ENCODE measurements at places on chromosomes 2 and 18.
A peak's percentile ranks its signal among the peaks of the same experiment; 100 is the strongest.

- DNase-seq, result no peak
These were observed 288.2 kb downstream of the CTNNA2 start for GRCh38 chr2:79801082-79801481.

GRCh38 chr2:176526995-176527901 lies 258.0 kb downstream of the MTX2 start:
- no peak for DNase-seq

- no peak for DNase-seq
These were observed 1.1 kb upstream of the DPP4 start for GRCh38 chr2:162074928-162075688.

DNA sequence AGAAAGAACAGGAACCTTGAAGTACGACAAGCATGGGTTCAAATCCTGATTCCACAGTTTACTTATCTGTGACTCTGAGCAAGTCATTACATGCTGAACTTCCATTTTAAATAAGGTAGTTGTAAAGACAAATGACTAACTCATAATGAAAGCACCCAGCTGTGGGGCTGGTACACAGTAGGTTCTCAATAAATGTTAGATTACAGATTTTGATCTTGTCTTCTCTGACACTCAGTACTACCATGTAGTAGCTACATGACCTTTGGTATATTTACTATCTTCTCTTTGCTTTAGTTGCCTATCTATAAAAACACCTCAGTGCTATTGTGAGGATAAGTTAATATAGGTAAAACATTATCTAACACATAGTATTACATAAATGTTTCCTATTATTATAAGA lies 3.2 kb downstream of the TRAK2 start:
- DNase-seq, result no peak

- DNase-seq, result no peak
These were observed 835.3 kb downstream of the EPHA4 start for GRCh38 chr2:220736778-220737177.

- DNase-seq, result no peak
These were observed 218.7 kb downstream of the ARHGAP15 start for GRCh38 chr2:143347901-143348414.

DNA sequence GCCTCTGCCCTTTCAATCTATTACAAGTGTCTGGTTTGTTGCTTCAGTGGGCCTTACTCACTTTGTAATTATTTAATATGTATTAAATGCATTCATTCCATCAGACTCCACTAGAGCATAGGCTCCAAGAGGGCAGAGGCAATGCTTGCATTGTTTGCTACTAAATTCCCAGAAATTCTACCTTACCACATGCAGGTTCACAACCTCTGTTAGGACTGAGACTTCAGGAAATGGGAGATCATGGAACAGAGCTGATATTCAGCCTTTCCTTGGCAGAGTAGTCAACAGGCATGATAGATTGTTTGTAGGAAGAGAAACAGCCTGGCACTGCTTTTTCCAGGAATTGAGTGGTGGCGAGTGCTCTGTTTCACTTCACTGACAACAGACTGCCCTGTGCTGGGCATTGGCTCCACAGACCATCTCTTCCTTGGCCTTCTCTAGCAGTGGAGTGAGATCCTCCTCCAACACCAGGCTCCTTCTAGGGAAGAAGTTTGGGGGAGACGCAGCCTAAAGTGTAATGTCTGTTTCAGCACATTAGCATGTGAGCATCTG lies 6.2 kb upstream of the MATN3 start:
- no peak for DNase-seq

DNA sequence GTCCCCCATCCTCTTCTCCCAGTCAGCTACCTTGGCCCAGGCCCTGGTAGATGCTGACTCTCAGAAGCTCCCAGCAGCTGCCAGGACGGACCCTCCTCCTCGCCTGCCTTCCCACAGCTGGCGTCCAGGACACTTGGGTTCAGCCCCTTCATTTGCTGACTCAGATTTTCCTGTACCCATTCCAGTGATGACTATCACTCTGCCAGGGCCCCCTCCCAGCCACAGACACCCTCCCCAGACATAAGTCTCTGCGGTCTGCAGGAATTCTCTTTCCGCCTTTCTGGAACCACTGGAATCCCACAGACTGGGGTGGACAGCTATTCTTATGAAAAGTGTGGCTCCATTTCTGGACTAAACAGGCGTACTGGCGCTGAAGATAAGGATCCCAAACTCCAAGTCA lies 260.3 kb upstream of the EPAS1 start:
- DNase-seq, result no peak

DNA sequence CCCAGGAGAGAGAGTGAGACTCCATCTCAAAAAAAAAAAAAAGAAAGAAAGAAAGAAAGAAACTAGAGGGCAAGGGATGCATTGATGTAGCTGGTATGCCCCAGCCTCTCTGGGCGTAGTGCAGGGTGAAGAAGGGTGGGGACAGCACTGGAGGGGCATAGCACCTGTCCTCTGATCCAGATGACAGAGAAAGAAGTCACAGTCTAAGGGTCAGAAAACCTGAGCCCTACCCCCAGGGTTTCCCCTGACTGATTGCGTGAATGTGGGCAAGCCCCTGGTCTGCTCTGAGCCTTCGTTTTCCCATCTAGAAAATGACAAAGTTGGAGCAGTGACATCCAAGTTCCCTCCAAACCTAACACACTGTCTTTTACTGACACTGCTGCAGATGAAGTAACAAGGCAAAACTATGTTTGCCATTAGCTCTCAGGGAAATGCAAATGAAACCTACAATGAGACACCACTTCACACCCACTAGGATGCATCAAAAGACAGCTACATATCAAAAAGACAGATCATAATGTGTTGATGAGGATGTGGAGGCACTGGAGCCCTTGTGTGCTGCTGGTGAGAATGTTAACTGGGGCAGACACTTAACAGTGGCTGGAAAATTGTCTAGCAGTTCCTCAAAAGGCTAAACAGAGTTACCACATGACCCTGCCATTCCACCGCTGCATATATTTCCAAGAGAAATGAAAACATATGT lies 19.5 kb upstream of the YWHAQ start:
- DNase-seq, result no peak

GRCh38 chr2:200470230-200470629 lies 39.6 kb downstream of the KCTD18 start:
- no peak for DNase-seq

DNA sequence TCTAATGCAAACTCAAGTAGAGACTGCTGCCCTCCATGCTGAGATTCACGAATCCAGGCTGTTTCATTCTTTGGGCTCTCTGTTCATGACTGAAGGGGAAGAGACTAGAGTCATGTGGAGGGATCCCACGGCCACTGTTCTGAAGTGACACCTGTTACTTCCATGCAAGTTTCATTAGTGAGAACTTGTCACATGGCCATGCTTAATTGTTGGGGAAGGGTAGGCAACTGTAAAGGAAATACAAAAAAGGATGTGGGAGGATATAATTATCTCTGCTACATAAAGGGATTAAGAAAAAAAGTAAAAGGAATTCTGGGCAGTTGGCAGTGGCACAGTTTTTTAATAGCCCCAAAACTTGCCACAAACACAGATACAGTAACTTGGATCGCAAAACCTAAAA lies 28.0 kb upstream of the PSME4 start:
- no peak for DNase-seq

GRCh38 chr2:24853996-24854395 lies 60.8 kb downstream of the CENPO start:
- no peak for DNase-seq

DNA sequence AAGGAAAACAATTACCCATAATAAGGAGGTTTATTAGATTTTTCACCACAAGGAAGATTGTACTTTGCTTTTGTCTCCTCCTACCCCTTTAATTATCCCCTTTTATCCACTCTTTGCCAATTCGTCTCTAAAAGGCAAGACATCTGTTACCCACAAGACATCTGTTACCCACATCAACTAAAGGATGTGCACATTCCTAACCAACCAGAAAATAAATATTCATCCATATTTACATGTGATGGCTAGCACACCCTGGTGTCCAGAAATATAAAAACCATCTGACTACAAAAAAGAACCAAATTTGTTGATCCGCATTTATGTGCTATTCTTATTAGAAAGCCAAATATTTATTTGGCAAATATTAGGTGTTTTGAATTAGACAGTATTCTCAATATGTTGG lies 35.7 kb downstream of the ACVR1C start:
- no peak for DNase-seq

GRCh38 chr2:239938651-239939486 lies 86.3 kb downstream of the NDUFA10 start:
- no peak for DNase-seq

DNA sequence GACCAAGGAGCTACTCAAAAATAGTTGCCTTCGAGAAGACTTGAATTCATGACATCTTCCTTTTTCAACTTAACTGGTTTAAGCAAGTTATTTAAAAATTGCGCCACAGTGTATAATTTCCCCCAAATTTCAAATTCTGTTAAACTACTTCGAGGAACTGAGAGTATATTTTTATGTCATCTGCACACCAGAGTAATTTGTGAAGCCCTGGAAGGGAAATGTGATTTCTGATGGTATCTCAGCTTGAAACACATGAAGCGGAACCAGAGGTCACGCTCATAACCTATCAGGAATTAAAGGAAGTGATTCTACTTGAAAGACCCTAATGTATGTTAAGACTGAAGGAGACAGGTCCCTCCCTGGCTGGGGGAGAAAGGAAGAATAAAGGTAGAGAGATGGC lies 33.9 kb upstream of the DARS1 start:
- DNase-seq, result peak; percentile 17

All from AML-193 (cell line).